ENCODE measurements at places on chromosomes 16 and 17.

DNA sequence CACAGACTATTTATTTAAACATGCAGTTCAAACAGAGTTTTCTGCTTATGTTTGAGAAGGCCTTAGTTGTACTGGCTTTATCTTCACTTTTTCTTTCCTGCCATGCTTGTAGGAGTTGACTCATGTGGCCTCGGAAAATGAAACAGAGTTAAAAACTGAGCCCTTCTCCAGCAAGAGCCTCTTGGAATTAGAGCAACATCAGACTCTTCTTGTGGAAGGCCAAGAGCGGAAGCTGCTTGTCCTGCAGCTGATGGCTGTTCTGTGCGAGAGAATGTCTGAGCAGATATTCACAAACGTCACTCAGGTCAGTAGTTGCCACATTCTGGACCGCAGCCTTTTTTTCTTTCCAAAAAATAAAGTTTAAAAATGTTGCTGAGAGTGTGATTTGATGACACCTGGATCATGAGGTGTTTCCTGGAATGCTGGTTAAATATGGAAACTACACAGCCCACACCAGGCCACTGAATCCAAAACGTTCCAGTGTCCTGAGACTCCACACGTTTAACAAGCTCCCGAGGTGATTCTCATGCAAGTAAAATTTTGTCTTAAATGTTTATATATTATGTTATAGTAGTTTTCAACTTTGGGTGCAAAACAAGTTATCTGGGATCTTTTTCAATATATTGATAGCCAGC is 65.9 kb downstream of the TANGO6 start:
- no peak for DNase-seq

DNA sequence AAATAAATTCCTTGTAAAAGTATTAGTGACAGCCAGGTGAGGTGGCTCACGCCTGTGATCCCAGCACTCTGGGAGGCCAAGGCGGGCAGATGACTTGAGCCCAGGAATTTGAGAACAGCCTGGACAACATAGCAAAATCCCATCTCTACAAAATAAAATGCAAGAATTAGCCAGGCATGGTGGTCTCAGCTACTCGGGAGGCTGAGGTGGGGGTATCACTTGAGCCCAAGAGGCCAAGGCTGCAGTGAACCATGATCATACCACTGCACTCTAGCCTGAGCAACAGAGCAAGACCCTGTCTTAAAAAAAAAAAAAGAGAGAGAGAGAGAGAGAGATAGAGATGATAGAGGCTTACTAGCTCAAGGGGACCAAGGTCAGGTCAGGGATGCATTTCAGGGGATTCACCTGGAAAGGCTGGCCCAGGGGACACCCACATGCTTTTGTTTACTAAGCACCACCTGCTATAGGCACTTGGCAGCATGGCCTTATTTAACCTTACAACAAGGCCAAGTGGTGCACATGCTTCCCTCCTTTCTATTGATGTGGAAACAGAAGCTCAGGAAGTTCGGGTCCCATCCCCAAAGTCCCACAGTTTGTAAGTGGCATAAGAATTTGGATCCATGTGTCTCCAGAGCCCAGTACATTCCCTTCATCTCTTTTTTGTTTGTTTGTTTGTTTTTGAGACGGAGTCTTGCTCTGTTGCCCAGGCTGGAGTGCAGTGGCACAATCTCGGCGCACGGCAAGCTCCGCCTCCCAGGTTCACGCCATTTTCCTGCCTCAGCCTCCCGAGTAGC is 12.4 kb upstream of the SRCIN1 start:
- no peak for DNase-seq

- DNase-seq = no peak
These were observed 58.9 kb downstream of the BAIAP2 start for GRCh38 chr17:81093619-81094508.

DNA sequence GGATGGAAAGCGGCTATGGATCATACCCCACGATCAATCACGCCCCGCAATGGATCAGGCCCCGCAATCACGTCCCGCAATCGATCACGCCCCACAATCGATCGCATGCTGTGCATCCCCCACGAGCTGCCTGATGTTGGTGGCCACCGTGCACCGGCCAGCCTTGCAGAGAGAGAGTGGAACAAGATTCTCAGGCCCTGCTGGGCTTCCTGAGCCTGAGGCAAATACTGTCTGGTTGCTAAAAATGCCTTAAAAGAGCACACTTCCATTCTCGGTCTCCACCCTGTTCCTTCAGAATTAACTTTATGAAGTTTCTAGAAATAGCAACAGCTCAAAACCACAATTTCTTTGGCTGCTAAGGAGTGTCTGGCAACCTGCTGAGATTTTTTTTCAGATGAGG is 81.5 kb downstream of the VPS53 start:
- no peak for DNase-seq

GRCh38 chr16:1159973-1160772 is 7.3 kb downstream of the CACNA1H start:
- DNase-seq = no peak

- no peak for DNase-seq
These were observed 30.1 kb downstream of the CIITA start for GRCh38 chr16:10906914-10907756.

- DNase-seq = no peak
These were observed 8.5 kb downstream of the HS3ST6 start for GRCh38 chr16:1909561-1910231.

DNA sequence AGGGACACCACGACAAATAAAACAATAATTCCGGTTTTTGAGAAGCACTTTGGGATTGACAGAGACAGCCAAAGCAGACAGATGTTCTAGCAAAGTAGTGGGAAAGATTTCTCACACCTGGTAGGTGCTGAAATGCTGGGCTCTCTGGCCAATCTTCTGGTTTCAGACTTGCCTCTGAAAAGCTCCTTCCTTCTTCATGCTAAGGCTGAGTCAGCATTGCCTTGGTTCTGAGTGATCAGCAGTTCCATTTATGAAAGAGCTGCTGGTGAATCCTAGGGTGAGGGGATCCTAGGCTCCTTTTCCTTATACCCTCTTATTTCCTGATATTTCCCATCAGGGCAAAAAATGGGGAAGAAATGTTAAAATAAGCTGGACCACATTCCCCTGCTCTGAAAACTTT is 268.7 kb upstream of the SALL1 start:
- no peak for DNase-seq

GRCh38 chr16:84574191-84574590 is 43.7 kb downstream of the COTL1 start:
- DNase-seq = no peak

DNA sequence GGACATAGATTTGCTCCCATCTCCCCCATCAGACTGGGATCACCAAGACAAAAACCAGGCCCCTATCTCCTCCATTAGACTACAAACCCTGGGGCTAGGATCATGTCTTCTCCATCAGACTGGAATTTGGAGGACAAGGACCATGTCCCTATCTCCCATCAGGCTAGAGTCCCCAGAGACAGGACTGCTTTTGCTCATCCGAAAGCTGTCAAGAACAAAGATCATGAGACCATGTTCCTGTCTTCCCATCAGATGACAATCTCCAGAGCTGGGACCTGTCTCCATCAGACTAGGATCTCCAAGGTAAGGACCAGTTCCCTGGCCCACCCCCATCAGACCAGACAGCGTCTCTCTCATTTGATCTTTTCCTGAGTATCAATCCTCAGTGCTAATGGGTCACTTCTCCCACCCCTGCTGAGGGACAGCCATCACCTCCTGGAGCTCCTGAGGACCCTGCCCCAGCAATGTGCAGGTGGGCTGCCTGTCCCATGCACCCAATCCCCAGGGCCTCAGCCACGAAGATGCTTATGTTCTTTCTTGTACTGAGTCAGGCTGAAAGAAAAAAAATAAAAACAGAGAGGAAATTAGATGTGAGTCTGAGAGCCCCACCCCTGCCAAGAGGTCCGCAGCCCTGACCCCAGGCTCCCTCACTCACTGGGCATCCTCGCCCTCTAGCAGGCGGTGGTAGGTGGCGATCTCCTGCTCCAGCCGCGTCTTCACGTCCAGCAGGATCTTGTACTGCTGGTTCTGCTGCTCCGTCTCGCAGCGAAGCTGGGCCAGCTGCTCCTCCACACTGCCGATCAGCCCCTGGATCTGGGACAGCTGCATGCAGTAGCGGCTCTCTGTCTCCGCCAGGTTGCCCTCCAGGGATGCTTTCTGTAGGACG is 90.3 kb downstream of the GOSR1 start:
- no peak for DNase-seq

GRCh38 chr16:74249254-74249653 is 47.4 kb upstream of the PSMD7 start:
- DNase-seq = no peak

DNA sequence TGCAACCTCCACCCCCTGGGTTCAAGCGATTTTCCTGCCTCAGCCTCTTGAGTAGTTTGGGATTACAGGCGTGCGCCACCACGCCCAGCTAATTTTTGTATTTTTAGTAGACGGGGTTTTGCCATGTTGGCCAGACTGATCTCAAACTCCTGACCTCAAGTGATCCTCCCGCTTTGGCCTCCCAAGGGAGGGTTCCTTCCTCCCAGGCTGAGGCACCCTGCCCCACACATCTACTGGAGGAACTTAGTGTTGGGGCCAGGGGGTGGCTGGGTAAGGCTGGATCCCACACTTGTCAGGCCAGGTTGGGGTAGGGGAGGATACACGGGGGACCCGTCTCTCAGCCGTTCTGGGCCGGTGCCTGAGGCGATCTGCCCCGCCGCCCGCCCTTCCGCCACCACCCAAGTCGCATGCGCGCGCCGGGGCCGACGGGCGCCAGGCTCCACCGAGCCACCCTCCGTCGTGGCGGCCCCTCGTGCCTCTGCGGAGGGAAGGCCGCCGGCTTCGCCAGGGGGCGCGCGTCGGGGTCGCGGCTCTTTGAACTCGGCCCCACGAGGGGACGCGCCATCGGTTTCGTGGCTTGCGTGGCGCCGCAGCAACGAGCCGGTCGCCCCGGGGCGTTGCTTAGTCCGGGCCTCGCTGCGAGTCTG is 15.9 kb downstream of the GRB7 start:
- no peak for DNase-seq

DNA sequence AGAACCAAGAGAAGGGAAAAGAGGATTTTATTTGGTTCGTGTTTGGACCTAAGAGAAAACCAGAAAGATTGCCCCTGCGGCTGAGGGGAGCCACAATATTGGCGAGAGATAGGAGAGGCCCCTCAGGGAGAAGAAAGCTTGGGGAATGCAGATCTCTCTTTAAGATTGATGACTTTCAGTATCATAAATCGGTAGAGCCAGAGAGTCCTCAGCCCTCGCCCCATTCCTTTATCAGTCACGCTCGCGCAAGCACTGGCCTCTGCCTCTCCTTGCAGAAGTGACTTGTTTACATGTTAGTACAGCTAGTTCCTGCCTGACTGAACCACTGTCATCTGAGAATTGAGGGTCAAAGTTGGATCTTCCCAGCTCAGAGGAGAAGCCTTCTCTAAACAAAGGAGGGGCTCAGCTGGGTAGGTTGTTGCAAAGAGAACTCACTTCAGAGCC is 21.5 kb upstream of the KRT19 start:
- no peak for DNase-seq

- no peak for DNase-seq
These were observed 15.6 kb upstream of the YPEL2 start for GRCh38 chr17:59315866-59316265.

- no peak for DNase-seq
These were observed 5.6 kb downstream of the ALOX12 start for GRCh38 chr17:7001318-7001961.

GRCh38 chr17:74712301-74712700 is 422 bp downstream of the CD300LF start:
- no peak for DNase-seq

DNA sequence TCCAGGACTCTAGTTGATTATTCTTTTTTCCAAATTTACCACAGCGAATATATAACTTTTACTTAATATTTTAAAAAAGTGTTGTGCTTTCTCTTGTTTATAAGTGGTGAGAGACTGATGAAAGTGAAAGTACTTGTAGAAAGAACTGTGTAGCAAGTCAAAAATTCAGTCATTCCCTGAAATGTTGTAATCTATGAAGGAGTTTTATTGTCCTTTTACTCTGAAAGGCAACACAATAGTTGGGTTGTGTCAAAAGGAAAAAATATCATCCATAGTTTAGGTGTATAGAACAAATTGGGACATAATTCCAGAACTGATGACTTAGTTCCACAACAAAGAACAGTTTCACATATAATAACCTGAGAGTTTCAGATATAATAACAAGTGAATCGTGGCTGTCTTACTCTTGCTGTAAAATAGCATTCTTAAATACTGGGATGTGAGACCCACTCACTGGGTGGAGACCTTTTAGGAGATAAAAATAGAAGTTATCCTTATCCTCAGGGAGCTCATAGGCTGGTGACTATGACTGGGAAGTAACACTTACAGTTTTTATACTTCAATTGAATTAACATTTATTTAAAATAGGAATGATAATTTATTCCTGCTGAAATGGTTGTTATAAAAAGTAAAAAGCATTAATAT is 20.6 kb downstream of the CYB5B start:
- DNase-seq = no peak

DNA sequence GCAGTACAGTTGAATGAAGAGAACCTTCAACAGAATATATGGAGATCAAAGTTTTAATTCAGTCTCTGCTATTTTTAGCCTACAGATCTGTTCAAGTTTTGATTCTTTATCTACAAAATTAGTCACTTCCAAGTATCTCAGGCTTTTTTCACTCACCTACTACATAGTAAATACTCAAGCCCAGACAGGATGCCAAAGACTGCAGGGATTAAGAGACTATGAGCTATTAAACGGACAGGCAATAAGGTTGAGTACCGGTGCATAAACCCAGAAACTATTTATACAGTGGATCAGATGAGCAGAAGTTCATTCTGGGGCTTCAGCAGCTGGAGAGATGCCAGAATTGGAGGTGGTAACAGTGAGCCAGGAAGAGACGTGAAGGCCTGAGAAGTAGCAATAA is 18.7 kb upstream of the OR3A1 start:
- no peak for DNase-seq

DNA sequence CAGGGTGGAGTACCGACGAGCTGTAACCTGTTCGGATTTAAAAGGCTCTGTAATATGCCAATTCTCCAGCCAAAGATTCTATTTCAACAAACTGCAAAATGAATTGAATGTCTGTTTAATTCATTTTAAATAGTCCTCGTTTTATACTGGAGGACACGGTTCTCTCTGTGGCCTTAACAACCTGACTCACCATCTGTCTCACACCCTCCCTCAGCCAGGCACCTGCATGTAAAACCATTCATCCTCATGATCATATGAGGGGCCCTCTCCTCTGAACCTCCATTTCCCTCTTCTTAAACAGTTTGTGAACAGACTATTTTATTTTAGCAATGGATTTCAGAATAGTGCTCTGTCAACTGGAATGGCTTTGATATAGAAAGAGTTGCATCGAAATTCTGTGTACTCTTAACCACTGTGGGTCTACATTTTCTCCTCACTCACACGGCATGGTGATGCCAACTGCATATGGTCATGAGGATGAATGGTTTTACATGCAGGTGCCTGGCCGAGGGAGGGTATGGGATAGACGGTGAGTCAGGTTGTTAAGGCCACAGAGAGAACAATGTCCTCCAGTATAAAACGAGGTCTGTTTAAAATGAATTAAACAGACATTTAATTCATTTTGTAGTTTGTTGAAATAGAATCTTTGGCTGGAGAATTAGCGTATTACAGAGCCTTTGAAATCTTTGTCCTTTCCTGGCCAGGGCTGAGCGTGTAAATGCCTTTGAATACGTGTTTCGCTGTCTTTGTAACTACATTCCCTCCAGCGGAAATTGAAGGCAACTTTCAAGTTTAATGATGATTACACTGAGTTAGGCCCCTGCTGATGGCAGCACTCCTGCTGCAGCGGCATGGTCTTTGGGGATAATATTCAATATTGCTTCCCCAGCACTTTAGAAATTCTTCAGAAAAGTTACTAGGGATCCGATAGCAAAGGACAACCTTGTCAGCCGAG is 329.6 kb downstream of the SNX29 start:
- no peak for DNase-seq

- DNase-seq = no peak
These were observed 46.9 kb downstream of the TUBD1 start for GRCh38 chr17:59845595-59846393.

GRCh38 chr17:40980117-40980516 is 4.0 kb downstream of the KRT40 start:
- no peak for DNase-seq
